ENCODE measurements at places on chromosomes 2 and 18. TPM values are rescaled to one million over a fixed set of nuclear protein-coding genes. Genes with fewer than 3 reads are reported as not detected.
A peak's percentile ranks its signal among the peaks of the same experiment; 100 is the strongest.

The TRIM43 gene
- total RNA-seq: not detected

The C2orf80 gene
- total RNA-seq: not detected

The LRRC30 gene
- not detected for total RNA-seq

- no peak for DNase-seq
Observed at GRCh38 chr2:175402571-175402970, 221.1 kb upstream of the ATP5MC3 start.

The DSG4 gene
- not detected for total RNA-seq

DNA sequence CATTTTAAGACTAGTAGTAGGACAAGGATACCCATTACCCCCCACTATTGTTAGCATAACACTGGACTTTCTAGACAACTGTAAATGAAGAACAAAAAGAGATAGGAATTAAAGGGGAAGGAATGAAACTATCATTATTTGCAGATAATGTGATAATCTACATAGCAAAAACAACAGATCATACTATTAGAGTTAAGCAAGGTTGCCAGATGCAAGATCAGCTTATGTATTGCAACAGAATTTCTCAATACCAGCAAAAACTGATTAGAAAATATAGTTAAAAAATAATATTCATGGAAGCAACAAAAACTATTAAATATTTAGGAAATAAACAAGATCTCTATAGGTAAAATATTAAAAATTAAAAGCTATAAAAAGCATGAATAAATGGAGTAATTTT lies 194.4 kb upstream of the SPRED2 start:
- no peak for DNase-seq

DNA sequence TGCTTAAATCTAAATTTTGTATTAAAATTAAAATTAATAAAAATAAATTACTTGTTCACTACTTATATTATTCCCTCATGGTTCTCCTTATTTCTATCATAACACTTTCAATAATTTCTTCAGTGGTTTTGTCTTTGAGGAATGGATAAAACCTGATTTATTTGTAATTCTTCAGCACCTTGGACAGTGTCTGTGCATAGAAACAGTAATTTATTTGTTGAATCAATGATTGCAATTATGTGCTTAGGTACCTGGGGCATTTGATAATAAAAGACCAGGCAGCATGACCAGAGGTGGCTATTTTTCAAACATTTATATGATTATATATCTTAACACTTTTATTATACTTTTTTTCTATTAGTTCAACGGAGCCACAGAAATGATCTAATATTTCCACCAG lies 1062.7 kb downstream of the DSC3 start:
- no peak for DNase-seq

- DNase-seq: no peak
Observed at GRCh38 chr2:62457556-62457955, 48.4 kb downstream of the TMEM17 start.

The NYAP2 gene
- not detected for total RNA-seq

GRCh38 chr2:73036766-73037165 lies 34.7 kb downstream of the SFXN5 start:
- DNase-seq: no peak

The CPS1 gene
- total RNA-seq: 0.88 TPM

DNA sequence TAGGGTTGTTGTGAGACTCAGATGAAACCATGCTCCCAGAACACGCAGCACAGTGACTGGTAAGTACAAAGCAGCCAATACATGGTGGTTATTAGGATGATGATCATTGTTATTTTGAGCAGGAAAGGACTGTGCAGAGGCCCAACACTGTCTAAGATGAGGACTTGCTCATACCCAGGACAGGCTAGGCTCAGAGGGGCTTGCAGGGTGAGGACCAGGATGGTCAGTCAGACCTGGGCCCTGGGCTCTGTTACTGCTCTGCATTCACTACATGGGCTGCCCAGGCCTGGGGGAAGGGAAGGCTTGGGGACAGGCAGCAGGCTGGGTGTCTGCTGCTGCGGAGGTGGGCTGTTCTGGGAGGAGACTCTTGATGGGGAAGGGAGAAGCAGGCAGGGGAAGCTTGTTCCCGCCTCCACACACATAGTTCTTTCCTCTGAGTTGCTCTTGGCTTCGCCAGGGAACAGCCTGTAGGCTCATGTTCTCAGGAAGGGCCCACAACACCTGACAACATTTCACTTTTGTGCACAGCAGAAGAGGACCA lies 17.5 kb downstream of the CAPN13 start:
- DNase-seq: no peak

The SCTR gene
- not detected for total RNA-seq

The EGR4 gene
- total RNA-seq: not detected

The PPP1R1C gene
- not detected for total RNA-seq

DNA sequence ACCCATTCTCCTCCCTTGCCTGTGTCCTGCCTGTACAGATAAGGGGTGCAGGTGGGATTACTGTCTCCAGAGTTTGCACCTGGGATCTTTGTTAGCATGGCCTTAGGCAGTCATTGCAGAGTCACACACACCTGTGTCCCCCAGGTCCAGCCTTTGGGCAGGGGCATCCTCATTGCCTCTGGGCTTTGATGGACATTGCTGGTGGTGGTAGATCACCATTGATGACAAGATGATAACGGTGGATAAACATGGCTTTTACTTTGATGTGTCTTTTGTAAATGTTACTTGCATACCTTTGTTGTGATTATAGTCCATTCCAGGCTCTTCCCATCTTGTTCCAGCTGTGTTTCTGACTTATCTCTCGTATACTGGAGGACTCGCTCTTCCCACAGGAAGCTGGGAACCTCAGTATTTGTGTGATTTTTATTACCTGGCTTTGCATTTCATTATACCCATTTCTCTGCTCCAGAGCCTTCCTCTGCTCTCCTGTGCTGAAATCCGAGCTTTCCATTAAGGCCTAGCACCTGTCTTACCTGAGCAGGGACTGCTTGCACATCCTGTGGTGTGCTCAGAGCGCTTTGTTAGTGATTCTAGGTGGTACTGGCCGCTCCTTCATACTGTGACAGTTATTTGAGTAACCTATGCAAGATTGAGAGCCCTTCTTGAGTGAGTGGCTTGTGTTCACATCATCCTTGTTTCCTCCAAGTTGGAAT lies 79.2 kb downstream of the PTPRM start:
- no peak for DNase-seq

The SAG gene
- not detected for total RNA-seq

- DNase-seq: no peak
Observed at GRCh38 chr2:171289316-171289715, 128.6 kb upstream of the TLK1 start.

The RIT2 gene
- total RNA-seq: not detected

The COL4A3 gene
- total RNA-seq: not detected

GRCh38 chr18:59985289-59985688 lies 85.5 kb downstream of the PMAIP1 start:
- no peak for DNase-seq

DNA sequence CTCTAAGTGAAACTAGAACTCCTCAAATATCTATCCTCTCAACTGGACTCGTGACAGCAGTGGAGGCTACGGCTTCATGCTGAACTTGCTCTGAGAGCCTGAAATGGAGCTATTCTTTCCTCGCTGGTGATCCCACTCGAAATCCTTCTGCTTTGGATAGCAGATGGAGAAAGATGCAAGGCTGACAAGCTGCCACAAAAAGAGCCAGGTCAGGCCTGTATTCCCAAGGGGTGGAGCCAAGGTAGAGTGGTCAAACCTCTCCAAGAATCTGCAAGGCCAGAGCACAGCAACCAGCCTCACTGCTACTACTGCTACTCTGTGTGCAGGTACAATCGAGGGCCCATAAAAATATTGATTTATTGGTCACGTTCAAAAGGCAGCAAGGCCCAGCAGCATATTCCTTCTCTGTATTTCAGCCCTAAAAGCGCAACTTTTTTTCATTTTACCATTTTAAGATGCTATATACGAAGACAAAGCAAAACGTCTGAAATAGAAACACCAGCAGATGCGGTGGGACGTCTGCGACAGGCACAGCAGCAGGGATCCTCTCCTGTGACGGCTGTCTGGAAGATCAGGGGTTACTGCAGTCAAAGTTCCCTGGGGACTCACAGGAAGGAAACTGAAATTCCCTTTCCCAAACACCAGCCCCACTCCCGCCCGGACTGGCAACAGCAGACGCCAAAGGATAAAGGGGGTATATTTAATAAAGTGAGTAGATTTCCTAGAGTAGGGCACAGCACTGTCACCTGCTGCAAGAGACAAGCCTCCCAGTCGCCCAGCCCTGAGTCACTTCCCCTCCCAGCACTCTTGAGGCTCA lies 2.4 kb downstream of the SPRED2 start:
- DNase-seq: no peak

GRCh38 chr2:234512884-234513669 lies 16.2 kb upstream of the ARL4C start:
- DNase-seq: peak; percentile 14

The KANSL3 gene
- 36.9 TPM for total RNA-seq

The LRRTM1 gene
- total RNA-seq: not detected

DNA sequence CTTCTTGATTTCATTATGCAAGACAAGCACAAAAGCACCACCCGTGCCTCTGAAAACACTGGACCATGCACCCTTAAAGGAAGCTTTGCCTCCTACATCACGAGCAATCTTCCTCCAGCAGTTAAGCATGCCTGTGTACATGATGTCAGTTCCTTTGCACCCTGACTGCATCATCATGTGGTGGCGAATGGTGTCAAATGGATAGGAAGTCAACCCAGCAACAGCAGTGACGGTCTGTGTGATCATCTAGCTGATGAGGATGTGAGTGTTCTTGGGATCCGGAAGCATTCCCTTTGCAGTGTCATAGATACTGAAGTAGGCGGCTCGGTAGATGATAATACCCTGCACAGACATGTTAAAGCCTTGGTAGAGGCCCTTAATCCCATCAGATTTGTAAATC lies 240.7 kb upstream of the FAM98A start:
- no peak for DNase-seq

GRCh38 chr18:6376433-6377229 lies 38.1 kb downstream of the L3MBTL4 start:
- DNase-seq: no peak

DNA sequence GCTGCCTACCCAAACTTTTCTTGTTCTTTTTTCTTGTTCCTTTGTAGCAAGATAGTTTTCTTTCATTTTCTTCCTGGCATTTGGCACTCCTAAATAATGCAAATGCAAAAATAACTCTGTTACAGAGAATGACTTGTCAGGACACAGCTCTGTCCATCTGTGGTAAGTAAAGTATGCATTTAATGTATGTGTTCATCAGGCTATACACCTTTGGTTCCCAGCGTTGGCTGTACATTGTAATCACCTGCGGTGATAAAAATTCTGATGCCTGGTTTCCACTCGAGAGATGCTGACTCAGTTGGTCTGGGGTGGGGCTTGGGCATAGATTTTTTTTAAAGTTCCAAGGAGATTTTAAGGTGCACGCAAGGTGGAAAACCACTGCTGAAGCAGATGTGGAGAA lies at the start of gene SERPINB13:
TSS of gene SERPINB13 (plus strand) at position 378 of the 400 bp plus-strand sequence. CDS start 1,325 bp downstream, outside the sequence.
- DNase-seq: no peak
